HepG2 (cell line): ENCODE measurements at places on chromosomes 1 and 21. TPM values are rescaled to one million over a fixed set of nuclear protein-coding genes. Genes with fewer than 3 reads are reported as not detected.

Gene CNR2
- total RNA-seq = not detected in 2 replicates

Gene BLACAT1
- 0.42 and 1.2 TPM in 2 replicates for total RNA-seq

Gene PLXNA2
- 0.24 and 1.1 TPM in 2 replicates for total RNA-seq

Gene TTC3
- total RNA-seq = 108 and 162 TPM in 2 replicates

Gene CRYAA
- total RNA-seq = 5.2 and 5.6 TPM in 2 replicates

Gene FNDC5
- total RNA-seq = 1.6 and 3.1 TPM in 2 replicates

Gene RHOC
- 64.3 and 67.4 TPM in 2 replicates for total RNA-seq

Gene CADM3
- not detected in 2 replicates for total RNA-seq

Gene OR10Z1
- not detected in 2 replicates for total RNA-seq

Gene ENTREP3
- total RNA-seq = 4.1 and 6.2 TPM in 2 replicates

Gene KCNJ9
- not detected in 2 replicates for total RNA-seq

Gene SLC30A10
- total RNA-seq = 14.7 and 30.2 TPM in 2 replicates

Gene BARHL2
- not detected in 2 replicates for total RNA-seq

Gene DNAI4
- 0.04 and 0.38 TPM in 2 replicates for total RNA-seq

Gene SYCP1
- total RNA-seq = not detected in 2 replicates

Gene LCE3E
- not detected in 2 replicates for total RNA-seq

Gene KPRP
- total RNA-seq = not detected in 2 replicates

Gene TDRD10
- total RNA-seq = not detected in 2 replicates

Gene LEFTY2
- total RNA-seq = 0.13 and 0.15 TPM in 2 replicates

Gene KCND3
- not detected in 2 replicates for total RNA-seq

Gene ETV3
- total RNA-seq = 5.8 and 8.5 TPM in 2 replicates

Gene FAM177B
- not detected in 2 replicates for total RNA-seq

Gene PLCH2
- 0.14 and 0.15 TPM in 2 replicates for total RNA-seq

Gene WNT2B
- 0.04 and 0.11 TPM in 2 replicates for total RNA-seq

Gene HORMAD1
- not detected in 2 replicates for total RNA-seq

Gene PAPPA2
- not detected in 2 replicates for total RNA-seq

Gene HFM1
- 0.29 and 1.4 TPM in 2 replicates for total RNA-seq

Gene TSPAN1
- total RNA-seq = 1.2 and 1.7 TPM in 2 replicates

Gene PDC
- not detected in 2 replicates for total RNA-seq

Gene OR2L3
- not detected in 2 replicates for total RNA-seq

Gene FCRLB
- total RNA-seq = 0.11 TPM in 1 of 2 replicates, not detected in the other

Gene AIM2
- total RNA-seq = not detected in 2 replicates
